Effector CD4-positive, alpha-beta T cell (primary cell): ENCODE measurements at places on chromosomes 12 and 14.

DNA sequence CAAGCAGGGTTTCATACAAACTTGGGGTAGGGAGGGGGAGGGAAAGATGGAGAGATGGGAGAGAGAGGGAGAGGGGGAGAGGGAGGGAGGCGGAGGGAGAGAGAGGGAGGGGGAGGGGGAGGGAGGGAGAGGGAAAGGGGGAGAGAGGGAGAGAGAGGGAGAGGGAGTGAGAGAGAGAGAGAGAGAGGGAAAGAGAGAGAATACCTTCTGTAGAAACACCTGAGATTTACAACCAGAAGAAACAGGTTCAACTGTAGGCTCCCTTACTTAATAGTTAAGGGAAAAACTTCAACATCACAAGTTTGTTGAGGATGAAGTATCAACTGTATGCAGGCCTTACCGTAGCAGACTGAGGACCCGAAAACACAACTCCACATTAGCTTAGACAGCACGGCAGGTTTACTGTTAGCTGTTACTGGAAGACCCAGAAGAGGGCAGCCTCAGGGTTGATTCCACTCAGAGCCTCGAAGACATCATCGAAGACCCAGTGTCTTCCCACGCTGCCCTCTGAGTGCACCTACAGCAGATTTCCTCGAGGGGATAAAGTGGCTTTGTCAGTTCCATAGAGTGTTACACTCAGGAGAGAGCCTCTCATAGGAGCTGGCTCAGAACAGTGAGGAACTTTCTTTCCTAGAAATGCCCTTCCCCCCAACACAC is 72.4 kb downstream of the NT5DC3 start:
- DNase-seq, result no peak

DNA sequence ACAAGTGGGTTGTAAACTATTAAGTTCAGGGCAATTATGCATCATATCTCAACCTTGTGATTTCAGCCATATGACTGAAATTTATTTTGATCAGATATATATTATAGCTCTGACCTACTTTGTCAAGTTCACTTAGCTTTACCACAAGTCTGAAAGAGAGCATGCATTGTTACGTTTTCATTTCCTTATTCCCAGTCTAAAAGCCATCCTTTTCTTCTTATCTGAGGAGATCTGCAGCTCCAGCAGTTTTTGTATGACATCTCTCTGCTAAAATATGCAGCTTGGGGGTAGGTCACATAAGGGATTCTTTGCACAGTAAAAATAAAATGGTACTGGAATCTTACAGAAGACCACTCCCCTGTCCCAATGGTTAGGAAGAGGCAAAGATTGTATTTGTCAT is 1682.8 kb upstream of the FLRT2 start:
- DNase-seq, result no peak

DNA sequence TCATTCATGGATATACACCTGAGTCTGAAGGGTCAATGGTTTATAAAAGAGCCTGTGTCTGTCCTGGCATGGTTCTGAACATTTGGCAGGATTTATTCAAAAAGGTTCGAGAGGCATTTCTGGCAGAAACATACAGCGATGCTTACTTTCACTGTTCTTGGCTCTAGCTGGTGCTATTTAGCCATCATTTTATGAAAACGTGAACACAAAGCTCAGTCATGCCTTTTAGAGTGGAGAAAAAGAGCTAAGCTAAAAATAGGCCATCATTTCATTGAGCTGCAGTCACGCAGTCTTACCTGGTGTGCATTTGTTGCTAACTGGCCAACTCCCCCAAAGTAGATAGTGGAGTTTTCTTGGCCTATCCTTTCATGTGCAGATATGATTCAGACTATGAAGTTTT is 1209.5 kb downstream of the SLC16A7 start:
- DNase-seq, result no peak

GRCh38 chr12:108939594-108939993 is 59.7 kb downstream of the DAO start:
- no peak for DNase-seq

DNA sequence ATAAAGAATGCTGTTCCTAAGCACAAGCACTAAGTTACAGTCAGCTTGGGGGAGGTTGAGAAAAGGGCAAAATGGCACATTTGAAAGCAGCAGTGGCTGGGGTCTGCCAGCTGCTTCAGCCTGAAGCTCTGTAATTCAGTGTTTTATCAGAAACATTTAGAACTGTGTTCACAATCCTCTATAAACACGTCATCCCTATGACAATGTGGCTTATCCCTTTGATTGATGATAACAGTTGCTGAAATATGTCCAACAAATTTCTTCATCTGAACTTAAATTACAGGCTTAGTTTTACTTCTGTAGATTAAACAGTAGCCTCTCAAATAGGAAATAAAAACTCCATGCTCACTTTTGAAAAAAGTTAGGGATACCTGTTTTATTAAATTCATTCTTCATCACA is 108.8 kb downstream of the VEZT start:
- DNase-seq, result no peak

GRCh38 chr12:108257004-108257403 is 82.1 kb downstream of the CMKLR1 start:
- no peak for DNase-seq

DNA sequence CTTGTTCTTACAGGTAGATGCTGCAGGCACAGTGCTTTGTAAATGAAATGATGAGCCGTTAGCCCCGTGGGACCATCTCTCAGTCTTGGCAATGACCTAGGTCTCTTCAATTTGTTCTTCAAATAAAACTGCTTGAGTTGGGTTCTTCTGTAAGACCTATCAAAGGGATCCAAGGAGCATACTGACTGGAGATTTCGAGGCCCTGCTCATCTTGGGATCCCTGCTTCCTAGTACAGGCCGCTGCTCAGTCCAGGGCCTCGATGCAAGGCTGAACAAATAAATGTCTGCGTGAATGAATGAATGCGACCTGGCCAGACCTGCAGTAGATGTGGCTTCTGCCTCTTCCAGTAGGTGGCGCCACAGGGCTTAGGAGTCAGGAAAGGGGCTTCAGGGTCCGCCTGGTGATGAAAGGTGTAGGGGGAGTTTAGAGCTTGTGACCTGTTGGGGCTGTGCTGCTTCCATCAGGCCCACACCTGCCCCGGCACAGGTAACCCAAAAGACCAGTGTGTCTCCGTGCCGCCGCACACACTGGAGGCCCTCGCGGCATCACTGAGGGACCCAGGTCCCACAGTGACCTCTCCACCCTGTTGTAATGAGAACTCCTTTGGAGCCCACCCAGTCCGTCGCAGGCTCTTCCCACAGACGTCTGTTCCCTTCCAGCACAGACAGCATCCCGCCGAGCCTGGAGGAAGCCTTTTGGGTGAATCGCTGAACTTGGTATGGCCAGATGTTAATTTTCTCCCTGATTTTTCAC is 4.4 kb downstream of the CACNA1C start:
- DNase-seq, result no peak

GRCh38 chr12:42421844-42422779 is 96.1 kb downstream of the PPHLN1 start:
- DNase-seq, result no peak
